Activated CD4-positive, CD25-positive, alpha-beta regulatory T cell (primary cell): ENCODE measurements at places on chromosomes 5 and 9.
A peak's percentile ranks its signal among the peaks of the same experiment; 100 is the strongest.

DNA sequence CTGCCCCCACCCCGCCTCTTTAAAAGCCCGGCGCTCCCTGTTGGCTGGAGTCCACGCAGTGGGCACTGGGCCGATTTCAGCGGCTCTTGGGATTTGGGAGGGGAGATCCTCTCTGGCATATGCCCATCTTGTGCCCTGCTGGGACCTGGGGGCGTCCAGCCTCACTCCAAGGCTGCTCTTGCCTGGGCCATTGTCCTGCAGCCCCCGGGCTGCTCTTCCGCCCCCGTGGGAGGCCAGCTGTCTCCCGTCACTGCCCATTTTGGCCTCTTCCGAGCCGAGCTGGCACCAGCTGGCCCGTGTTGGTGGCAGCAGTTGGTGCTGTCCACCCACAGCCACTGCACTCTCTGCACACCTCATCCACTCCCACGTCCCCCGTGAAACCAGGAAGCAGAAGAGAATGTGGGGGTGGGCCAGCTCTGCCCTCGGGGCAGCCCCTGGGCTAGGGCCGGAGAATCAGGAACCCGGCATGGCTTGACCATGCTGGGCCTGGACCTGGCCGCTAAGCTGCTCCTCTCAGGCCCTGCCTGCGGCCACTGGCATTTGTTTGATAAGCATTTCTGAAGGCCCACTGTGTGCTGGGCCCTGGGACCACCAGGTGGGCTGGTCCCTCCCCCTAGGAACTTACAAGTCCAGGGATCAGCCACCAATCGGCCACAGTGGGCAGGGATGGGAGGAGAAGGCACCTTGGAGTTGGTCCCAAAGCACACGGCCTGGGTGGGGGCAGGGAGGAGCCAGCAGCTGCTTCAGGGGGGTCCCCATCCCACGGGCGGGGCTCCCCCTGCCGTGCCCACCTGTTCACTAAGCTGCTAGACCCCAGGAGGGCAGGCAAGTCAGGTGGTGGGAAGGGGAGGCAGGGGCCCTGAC is 2.2 kb downstream of the C8G start:
- DNase-seq = no peak

GRCh38 chr9:108743416-108743815 is 112.4 kb downstream of the ACTL7B start:
- DNase-seq = no peak

DNA sequence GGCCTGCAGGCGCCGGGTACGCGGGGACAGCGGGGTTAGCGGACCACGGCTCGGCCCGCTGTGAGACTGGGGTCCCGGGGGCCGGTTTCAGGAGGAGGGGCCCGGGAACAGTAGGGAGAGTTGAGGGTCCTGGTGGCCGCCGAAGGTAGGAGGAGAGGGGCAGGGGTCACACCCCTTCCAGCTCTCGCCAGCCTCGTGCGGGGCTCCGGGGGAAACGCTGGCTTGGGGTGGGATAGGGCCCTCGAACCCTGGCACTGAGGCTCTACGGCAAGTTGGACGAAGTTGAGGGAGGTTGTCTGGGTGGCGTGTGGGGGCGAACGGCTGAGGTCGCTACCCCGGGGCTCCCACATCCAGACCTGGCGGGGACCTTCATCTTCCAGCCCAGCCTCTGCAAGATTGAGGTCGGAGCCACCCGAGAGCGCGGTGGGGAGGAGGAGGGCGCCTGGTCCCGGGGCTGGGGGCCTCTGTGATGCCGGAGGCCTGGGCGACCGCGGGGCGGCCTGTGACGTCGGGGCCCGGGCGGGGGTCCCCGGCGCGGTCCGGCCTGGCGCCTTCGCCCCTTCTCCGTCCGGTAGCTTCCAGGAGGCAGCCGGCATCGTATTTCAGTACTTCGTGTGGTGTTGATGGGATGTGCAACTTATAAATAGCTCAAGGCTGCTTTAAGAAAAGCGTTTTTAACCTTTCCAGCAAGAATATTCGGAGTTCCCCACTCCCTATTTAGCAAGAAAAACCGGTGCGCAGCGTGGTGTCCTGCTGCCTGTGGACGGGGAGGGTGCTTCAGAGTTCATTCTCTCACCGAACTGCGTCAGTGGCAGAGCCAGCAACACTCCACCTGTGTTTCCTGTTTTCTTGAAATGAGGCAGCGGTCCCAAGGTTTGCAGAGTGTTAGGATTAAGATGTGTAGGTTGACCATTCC is 902 bp downstream of the HABP4 start:
- DNase-seq = peak; percentile 14

- no peak for DNase-seq
These were observed 30.7 kb upstream of the CCNB1 start for GRCh38 chr5:69136293-69136692.
